Upper lobe of left lung (tissue), 6 donors: ENCODE measurements at places on chromosomes 1 and 21. TPM values are rescaled to one million over a fixed set of nuclear protein-coding genes. Genes with fewer than 3 reads are reported as not detected.

GRCh38 chr1:44305962-44306422 is 49.1 kb downstream of the ERI3 start:
- no peak for DNase-seq

GRCh38 chr1:11151826-11152612 is 37.1 kb upstream of the ANGPTL7 start:
- no peak for DNase-seq

- DNase-seq: no peak
These were observed 68.9 kb upstream of the TSPAN2 start for GRCh38 chr1:115158181-115158580.

GRCh38 chr1:204617256-204618147 is 68.0 kb downstream of the LRRN2 start:
- no peak for DNase-seq

- DNase-seq: no peak
These were observed 12.3 kb upstream of the LDLRAD2 start for GRCh38 chr1:21799730-21800129.

GRCh38 chr1:14304381-14304865 is 294.1 kb upstream of the KAZN start:
- no peak for DNase-seq

DNA sequence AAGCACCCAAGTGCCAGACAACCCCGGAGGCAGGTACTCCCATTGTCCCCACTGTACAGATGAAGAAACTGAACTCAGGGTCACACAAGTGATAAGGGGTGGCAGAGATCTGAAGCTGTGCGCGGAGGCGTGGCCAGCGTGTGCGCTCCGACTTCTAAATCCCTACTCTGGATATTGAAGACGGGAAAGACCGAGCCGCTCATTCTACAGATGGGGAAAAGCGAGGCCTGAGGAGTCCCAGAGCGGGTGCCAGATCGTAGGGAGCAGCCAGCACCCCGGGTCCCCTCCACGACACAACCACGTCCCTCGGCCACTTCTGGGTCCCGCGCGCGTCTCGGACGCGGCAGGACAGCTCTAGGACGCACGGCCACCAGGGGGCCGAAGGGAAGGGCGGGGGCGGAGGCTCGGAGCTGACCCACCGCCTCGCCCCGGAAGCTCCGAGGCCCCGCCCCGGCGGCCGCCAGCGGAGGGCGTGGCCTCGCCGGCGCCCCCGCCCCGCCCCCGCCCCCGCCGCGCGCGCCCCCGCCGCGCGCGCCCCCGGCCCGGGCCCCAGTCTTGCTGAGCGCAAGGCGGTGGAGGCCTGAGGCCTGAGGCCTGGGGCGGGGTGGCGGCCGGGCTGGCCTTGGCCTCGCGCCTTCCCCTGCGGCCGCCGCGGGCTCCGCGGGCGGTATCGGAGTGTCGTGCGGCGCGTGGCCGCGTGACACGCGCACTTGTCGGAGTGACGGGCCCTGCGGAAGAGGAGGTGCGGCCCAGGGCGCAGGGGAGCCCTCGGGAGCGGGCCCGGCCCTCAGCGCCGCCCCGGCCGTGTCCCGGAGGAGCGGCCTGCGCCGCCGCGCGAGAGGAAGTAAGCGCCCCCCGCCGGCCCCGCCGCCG is at the start of gene H6PD:
H6PD (plus strand) TSS at position 552 of the 873 bp plus-strand sequence. CDS start 10,161 bp downstream, outside the sequence.
- peak; percentile 97 for DNase-seq

DNA sequence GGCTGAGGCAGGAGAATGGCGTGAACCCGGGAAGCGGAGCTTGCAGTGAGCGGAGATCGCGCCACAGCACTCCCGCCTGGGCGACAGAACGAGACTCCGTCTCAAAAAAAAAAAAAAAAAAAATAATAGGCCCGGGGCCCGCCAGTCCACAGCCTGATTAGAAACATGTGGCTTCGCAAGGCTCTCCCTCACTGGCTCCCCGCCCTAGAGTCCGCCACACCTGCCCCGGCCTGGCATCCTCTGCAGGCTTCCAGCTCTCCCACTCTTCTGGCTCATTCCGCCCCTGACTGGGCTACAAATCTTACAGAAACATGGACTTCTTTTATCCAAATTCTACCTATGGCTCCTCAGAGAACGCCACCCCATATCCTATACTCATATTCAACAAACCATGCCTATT is 32.4 kb downstream of the PGBD5 start:
- DNase-seq: no peak

Gene VWA5B1
- total RNA-seq: 0.77 TPM

DNA sequence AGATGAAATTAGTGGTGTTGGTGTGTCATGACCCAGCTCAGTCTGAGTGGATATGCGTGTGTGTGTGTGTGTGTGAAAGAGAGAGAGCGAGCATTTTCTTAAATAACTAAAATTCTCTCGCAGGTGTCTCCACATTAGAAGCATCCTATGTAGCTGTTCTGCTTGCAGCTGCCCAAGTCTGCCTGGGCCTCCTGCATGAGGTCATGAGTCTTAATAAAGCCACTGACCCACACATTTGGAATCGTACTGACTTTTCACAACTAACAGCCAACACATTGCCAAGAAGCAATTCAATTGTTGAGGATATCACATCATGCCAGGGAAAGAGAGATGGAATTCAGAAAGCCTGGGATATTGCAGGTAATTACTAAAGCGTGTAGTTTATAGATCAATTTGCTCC is 238.2 kb upstream of the AJAP1 start:
- no peak for DNase-seq

Gene FCRL5
- total RNA-seq: 0.61 TPM

Gene CFHR5
- total RNA-seq: not detected

- no peak for DNase-seq
These were observed 6.0 kb downstream of the DOP1B start for GRCh38 chr21:36162631-36163030.

DNA sequence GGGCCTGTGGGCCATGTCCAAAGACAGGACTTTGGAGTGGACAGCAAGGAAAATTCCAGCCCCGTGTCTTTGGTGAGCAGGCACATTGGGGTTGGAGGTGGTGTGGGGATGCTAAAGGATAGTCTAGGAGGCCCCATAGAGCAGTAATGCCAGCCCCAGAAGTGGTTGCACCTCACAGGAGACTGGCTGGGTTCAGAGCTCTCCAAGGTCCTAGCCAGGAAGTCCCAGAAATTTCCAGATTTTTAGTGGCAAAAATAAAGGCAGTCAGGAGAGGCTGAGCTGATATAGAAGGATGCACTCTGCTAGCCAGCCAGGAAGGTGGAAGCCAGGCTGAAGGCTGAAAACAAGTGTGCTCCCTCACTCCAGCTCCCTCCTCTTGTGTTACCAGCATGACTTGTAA is 144.0 kb upstream of the KCND3 start:
- no peak for DNase-seq

DNA sequence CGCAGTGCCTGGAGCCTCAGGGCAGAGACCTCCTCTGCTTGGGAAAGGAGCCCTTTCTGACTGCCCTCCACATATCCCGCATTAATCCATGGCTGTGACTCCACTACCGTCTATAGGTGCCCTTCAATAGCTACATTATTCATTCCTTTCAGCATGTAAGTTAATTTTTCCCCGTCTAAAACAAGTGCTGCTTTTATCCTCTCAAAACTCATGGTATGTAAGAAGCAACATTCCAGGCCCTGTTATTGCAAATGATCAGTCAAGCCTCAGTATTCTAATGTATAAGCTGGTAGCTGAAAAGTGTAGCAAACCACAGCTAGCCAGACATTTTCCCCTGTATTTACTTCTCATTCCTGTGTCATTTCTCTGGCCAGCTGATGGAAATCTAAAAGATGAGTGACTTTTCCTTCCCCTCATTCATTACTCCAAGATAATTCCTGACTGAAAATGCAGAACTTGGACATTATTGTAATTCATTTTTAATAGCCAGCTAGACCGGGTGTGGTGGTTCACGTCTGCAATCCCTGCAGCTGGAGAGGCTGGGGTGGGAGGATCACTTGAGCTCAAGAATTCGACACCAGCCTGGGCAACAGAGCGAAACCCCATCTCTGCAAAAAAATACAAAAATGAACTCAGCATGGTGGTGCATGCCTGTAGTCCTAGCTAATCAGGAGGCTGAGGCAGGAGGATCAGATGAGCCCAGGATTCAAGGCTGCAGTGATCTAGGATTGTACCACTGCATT is 88.5 kb upstream of the SOD1 start:
- DNase-seq: no peak

- DNase-seq: peak; percentile 81
These were observed 7.6 kb downstream of the EFHD2 start for GRCh38 chr1:15417059-15417934.

GRCh38 chr1:155062151-155062686 is 1.3 kb upstream of the EFNA4 start:
- DNase-seq: peak; percentile 73

GRCh38 chr1:175841738-175842187 is 98.4 kb upstream of the TNR start:
- DNase-seq: no peak

Gene FAM72B
- 0.84 TPM for total RNA-seq

DNA sequence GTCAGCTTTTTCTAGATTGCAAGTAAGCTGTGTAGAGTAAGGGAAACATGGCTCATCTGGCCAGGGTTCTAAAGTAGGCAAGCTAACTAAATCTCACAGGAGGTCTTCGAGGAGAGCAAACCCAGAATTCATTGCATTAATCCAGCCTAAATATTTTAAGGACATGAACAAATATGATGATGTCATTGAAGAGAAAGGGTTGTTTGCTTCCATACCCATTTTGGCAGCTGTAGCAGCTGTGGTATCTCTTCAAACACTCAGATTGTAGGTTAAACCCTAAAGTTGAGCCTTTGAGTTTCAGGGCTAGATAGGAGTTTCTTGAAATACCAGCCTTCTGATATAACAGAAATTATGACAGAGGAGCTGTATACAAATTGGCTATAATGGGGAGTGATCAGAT is 200.5 kb upstream of the C1orf105 start:
- no peak for DNase-seq

DNA sequence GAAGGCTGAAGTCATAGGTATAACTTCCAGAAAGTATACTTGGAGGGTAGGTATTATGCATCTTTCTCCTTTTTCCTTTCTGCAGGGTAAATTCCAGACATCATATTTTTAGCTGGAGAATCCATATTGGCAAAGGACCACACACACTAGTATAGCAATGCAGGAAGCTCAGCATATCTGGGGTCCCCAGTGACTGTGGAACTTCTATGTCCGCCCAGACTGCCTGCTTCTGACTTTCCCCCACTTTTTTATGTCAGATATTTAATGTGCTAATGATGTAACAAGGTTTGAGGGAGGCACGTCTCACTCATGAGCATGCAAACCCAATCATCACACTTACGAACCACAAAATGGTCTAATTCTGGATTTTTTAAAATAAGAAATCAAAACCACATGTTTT is 90.4 kb downstream of the BACH1 start:
- no peak for DNase-seq

- DNase-seq: no peak
These were observed 22.8 kb downstream of the LHX4 start for GRCh38 chr1:180252638-180253536.

DNA sequence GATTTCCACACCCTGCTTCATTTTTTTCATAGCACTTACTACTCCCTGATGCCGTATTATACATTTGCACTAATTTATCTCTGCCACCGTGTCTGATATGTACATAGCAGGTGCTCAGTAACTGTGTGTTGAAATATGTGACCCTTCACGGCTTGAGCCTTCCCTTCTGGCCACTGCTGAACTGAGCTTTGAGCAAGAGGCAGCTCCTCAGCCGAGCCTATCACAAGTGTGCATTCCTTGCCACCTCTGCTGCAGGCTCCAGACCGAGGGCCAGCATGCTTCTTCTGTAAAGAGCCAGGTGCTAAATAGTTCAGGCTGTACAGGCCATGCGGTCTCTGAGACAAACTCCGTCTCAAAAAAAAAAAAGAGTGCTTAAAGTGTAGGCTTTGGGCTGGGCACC is 22.6 kb downstream of the PLEKHM2 start:
- DNase-seq: peak; percentile 91

Gene SPRR4
- total RNA-seq: not detected

Gene CFAP141
- 5.9 TPM for total RNA-seq

DNA sequence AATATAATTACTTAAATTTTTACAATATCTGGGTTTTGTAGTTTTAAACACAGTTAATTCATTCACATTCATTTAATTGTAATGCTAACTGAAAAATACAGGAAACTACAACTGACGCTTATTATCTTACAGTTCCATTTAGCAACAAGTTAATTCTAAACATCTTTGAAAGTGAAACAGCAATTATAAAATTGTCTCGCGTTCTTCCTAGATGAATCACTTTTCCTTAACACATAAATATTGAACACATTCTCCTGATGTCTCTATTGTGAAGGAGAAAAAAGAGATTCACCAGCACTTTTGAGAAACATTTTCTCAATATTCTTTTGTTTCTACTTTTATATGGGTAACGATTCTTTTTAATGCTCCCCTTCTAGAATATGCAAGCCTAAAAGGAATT is 6.4 kb downstream of the PTGFR start:
- DNase-seq: no peak

- no peak for DNase-seq
These were observed 19.4 kb downstream of the MECR start for GRCh38 chr1:29211086-29212030.

DNA sequence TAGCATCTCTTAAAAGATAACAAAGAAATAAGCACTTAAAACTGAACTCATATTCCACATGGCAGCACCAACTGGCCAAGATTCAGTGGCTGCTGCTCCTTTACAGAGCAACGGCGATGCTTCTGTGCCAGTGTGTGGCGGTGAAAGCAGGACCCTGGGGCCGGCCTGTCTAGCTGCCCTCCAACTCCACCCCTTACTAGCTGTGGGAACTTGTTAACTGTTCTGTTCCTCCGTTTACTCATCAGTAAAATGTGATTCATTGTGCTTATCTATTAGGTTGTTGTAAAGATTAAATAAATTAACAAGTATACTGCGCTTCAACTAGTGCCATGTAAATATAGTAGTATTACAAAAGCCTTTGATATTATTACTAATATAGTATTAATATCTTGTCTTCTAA is 133.2 kb downstream of the GDAP2 start:
- DNase-seq: peak; percentile 22
